ENCODE measurements at places on chromosomes 11 and 22.

GRCh38 chr22:19664406-19664805, 49.9 kb upstream of the SEPTIN5 start:
- no peak for DNase-seq

GRCh38 chr22:48382197-48382596, 1445.5 kb downstream of the BRD1 start:
- no peak for DNase-seq

GRCh38 chr11:71342951-71343827, 90.8 kb upstream of the SHANK2 start:
- no peak for DNase-seq

DNA sequence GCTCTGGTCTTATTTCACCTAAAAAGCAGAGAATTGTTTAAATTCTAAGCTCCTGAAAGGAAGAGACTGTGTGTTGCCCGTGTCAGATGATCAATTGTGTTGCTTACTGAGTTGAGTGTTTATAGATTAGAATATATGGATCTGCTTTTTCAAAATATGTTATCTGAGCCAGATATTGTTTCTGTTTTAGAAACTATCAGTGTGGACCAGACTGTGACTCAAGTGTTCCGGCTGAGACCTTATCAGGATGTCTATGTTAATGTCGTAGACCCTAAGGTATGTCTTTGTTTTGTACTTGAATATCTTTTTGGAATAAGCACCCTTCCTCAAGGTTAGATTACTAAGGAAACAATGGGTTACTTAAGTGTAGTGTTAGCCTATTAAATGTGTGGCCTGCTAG, 11.0 kb downstream of the DEPDC5 start:
- DNase-seq, result no peak

DNA sequence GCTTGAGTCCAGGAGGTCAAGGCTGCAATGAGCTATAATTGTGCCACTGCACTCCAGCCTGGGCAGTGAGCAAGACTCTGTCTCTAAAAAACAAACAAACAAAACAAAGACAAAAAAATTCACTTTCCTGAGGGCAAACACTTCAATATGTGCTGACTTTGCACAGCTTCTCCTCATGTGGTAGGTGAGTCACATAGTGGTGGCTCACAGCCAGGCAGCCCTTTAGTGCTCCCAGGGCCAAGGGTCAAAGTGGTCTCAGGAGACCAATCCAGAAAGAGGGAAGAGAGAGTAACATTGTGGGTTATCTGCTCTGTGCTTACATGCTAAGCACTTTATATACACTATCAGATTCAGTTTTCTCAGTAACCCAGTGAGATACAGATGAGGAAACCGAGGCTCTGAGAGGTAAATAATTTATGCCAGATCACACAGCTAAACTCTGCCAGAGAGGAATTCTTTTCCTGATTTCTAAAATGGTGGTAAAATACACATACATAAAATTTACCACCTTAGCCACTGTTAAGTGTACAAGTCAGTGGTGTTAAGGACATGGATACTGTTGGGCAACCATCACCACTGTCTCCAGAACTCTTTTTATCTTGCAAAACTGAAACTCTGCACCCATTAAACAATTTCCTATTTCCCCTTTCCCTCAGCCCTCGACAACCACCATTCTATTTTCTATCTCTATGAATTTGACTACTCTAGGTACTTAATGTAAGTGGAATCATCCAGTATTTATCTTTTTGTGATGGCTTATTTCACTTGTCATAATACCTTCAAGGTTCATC, 231.7 kb upstream of the NARS2 start:
- DNase-seq, result no peak

DNA sequence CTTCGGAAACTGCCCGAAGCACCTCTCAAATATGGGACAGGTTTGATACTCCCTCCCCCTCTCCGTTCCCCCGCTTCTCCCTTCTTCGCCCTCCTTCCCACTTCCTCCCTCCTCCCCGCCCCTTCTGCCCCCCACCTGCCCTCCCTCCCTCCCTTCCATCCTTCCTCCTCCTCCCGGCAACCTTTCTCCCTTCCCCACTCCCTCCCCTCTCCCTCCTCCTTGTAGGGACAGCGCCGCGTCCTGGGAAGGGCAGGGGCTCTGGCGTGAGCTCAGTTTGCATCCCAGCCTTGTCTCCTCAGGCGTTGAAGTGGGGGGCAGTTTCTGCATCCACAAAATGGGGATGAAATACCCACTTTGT, 6.1 kb upstream of the NFAM1 start:
- no peak for DNase-seq

- DNase-seq, result no peak
These were observed 13.1 kb downstream of the UBASH3B start for GRCh38 chr11:122668562-122669090.

GRCh38 chr11:109247071-109247470, 174.9 kb upstream of the C11orf87 start:
- DNase-seq, result no peak

DNA sequence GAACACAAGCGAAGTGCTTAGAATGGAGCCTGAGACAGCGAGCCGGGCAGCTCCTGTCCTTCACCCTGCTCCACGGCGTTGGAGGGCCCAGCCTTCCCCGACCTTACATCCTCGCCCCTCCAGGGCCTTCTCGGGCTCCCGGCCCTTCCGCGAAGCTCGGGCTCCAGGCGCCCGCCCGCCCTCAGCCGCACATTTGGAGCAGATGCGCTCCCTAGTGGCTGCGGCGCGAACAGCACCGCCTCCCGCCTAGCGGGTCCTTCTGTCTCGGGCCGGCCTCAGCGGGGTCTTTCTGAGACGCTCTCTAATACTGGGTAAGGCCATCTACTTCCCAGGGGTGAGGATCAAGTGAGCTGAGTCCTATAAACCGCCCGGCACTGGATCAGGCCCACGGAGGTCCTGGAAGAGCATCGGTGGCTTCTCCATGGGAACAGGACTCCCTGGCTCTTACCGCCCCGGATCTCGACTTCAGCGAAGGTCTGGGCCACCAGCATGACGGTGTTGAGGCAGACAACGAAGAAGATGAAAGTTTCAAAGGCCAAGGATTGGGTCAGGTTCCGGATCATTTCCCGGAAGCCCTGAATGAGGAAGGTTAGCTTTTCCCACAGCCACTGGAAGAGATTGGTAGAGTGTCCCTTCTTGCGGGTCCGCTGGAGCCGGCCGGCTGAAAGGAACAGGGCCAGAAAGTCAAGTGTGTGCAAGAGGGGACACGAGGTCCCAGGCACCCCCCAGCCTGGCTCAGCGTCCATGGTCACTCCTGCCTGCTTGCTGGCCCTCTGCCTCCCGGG, 3.7 kb downstream of the CATSPER1 start:
- DNase-seq, result peak; percentile 74

DNA sequence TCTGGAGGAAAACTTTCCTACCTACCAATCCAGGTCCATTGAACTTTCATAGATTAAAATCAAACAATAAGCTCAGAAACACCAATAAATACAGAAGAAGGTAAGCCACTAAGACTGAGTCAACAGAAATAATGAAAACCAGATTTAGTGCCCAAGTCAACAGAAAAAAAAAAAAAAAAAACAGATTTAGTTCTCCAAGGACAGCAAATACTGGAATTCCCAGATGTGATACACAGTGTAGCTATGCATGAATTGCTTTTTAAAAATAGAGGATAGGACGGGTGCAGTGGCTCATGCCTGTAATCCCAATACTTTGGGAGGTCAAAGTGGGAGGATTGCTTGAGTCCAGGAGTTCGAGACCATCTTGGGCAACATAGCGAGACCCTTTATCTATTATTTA, 15.7 kb downstream of the DMC1 start:
- DNase-seq, result no peak

GRCh38 chr11:57353036-57353435, 14.9 kb downstream of the P2RX3 start:
- DNase-seq, result no peak

- DNase-seq, result peak; percentile 8
These were observed 26.1 kb downstream of the PTPRJ start for GRCh38 chr11:48006301-48006992.

DNA sequence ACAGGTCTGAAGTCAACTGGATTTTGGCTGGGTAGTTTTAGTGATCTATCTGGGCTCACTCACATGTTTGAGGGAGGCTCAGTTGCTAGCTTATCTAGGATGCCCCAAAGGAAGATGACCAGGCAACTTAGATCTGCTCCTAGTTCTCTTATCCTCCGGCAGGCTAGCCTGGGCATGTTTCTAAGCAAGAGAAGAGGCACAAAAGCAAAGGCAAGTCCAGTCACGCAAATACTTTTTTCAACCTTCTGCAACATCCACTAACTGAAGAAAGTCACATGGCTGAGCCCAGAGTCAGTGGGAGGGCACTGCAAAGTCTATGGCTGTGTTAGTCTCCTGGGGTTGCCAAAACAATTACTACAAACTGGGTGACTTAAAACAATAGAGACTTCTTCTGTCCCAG, 32.9 kb upstream of the FSHB start:
- no peak for DNase-seq

DNA sequence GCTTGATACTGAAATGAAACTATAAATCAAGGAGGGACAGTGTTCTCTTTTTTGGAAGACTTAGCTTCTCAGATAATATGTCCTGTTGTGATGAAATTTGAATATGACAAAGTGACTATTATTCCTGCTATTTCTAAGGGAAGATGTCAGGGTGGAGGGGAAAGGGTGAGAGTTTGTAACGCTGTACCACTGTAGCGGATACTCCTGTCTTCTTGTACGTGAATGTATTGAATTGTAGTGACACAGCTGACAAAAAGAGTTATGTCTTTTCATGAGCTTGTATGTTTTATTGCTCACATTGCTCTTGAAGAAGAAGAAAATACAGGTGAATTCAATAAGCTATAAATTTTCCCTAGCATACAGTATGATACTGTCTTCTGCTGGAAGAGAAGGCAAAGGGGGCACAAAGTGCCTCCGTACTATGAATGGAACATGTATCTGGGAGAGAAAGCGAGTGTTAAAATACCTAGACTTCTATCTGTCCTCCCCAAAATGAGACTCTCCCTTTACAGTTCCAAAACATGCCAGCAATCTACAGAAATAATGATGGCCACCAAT, 538.5 kb upstream of the LRRC4C start:
- no peak for DNase-seq

GRCh38 chr11:2951231-2952110, 22.3 kb upstream of the PHLDA2 start:
- DNase-seq, result no peak

DNA sequence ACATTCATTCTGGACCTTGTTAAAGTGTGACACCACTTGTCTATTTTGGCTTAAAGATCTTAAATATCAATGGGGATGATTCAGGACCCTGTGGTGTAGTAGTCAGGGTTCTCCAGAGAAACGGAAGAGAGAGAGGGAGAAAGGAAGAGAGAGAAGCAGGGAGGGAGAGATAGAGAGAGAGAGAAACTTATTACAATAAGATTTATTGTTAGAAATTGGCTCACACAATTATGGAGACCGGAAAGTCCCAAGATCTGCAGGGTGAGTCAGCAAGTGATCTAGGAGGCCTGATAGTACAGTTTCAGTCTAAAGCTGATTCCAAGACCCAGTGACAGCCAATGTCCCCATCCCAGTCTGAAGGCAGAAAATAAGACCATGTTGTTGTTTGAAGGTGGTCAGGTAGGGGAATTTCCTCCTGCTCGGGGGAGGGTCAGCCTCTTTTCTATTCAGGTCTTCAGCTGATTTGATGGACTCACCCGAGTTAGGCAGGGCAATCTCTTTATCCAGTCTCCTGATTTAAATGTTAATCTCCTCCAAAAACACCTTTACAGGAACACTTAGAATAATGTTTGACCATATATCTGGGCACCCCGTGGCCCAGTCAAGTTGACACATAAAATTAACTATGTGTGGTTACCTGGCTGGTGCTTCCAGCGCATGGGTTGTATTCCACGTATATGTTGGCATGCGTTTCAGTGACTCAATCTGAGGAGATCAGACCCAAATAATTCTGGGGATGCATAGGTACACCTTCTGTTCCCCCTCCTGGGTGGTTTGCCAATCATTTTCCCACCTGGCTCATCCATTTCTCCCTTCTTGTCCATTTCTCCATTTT, 1350.5 kb downstream of the TBC1D22A start:
- DNase-seq, result no peak

GRCh38 chr11:26323837-26324236, 8.1 kb upstream of the ANO3 start:
- DNase-seq, result no peak

DNA sequence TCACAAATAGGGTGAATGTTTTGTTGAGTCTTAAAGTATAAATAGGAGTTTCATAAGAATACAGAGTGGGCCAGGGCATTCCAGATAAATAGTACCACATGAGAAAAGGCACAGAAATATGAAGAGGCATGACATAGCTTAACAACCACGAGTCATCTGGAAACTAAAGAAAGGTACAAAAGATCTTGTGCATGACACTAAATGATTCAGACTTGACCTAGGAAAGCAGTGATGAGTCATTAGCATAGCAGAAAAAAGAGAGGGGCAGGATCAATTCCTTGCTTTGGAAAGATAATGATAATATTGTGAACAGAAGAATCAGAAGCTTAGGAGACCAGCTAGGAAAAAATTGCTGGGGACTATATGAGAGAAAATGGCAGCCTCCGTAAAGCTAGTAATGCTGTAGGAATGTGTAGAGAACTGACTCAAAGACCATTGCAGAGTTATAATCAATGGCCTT, 47.6 kb upstream of the FIBIN start:
- DNase-seq, result no peak

DNA sequence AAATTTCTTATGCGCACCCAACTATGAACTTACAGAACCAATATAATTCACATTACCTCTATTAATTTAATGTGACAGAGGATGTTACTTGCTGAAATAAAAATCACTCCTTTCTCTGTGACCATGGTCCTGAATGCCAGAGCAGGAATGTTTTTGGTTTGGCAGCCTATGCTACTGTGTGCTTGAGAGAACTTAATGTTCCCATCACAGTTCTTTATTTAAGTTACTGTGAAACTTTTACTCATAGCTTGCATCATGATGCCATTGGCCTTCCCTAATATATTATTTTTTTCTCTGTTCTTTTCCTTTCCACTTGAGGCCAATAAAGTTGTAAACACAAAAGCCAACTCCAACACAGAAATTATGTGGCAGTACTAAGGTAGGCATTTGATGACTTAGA, 142.2 kb downstream of the FAM76B start:
- no peak for DNase-seq

DNA sequence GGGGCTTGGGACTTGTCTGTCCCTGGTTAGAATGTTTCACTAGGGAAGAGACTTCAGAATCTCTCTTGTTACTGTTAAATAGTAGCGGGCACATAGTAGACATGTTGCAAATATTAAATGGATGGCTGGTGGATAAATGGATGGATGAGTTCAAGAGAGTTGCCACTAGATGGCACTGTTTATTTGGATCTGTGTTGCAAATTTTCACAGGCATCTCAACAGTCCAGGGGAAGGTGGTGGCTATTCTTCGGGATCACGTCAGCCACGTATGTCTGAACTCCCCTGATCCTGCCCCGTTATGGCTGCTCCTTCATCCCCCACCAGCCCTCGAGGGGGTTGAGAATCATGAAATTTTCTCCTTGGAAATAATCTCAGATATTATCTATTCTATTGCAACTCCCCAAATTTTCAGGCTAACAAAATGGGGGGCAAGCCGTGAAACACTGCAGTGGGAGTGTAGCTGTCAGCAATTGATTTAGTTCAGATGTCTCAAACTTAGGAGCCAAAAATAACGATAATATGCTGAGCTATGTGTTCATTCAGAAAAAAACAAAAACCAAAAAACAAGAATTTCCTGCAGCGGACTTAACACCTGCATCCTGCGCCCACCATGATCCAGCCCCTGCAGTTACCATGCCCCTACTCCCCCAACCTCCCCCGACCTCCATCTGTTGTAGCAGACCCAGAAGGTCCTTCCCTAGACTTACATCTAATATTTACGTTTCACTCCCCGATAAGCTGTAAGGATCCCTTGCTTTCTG, 29.1 kb upstream of the BIRC3 start:
- no peak for DNase-seq

Data from posterior cingulate gyrus (tissue), 11 donors.